Stimulated activated CD4-positive, alpha-beta T cell treated with anti-CD3 and anti-CD28 coated beads, TNF-alpha, amount 100 ng/mL, for 4 hours (primary cell): ENCODE measurements at places on chromosomes 2 and 18.

DNA sequence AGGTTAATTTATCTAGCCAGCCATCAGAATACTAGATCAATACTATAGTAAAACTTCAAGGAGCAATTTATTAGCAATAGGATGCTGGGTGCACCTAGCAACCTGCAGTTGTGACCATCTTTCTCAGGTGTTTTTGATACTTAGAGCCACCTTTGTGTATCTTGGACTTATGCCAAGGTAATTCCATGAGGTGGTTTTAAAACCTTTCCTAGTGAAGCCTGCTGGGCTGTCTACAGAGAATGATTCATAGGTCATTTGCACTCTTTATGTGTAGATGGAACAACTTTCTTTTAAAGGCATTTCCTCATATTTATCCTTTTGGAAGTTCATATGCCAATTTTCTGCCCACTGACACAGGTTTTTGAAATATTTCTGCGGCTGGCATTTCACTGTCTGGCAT is 1030.1 kb upstream of the POU3F3 start:
- DNase-seq, result no peak

DNA sequence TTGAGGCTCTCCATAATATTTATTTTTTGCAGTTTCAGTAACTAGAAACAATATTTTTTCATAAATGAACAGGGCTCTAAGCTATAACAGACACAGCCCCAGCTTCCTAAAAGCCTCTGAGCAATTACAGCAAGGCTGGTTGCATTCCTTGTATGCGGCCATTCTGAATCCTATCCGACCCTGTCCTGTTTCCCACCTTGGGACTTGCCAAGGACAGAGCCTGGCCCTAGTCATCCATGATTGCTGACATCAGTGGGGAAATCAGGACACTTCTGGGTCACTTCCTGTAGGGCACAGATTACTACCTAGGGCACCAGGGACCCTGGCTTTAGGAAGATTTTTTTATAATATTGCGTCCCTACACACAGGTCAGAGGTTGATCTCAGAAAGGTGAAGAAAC is 5.5 kb downstream of the TMEM177 start:
- no peak for DNase-seq

GRCh38 chr18:26656944-26657536 is 108.7 kb upstream of the KCTD1 start:
- DNase-seq, result no peak

GRCh38 chr2:23078784-23079434 is 306.1 kb upstream of the KLHL29 start:
- DNase-seq, result no peak

DNA sequence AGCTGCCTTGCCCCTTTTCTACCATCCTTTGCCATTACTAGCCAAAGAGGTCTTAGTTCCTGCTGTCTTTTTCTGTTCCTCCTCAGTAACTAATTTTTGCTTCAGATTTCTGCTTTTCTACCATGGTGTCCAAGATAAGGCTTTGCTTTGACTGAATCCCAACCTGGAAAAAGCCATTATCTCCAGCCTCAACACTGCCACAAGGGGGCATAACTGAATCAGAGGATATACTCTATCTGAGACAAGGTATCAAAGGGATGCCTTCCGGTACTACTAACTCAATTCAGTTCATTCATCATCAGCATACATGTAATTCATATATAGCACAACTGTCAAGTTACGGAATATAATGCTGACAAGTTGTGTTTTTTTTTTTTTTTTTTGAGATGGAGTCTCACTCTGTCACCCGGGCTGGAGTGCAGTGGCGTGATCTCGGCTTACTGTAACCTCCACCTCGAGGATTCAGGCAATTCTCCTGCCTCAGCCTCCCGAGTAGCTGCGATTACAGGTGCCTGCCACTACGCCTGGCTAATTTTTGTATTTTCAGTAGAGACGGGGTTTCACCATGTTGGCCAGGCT is 11.4 kb downstream of the OSGEPL1 start:
- no peak for DNase-seq

DNA sequence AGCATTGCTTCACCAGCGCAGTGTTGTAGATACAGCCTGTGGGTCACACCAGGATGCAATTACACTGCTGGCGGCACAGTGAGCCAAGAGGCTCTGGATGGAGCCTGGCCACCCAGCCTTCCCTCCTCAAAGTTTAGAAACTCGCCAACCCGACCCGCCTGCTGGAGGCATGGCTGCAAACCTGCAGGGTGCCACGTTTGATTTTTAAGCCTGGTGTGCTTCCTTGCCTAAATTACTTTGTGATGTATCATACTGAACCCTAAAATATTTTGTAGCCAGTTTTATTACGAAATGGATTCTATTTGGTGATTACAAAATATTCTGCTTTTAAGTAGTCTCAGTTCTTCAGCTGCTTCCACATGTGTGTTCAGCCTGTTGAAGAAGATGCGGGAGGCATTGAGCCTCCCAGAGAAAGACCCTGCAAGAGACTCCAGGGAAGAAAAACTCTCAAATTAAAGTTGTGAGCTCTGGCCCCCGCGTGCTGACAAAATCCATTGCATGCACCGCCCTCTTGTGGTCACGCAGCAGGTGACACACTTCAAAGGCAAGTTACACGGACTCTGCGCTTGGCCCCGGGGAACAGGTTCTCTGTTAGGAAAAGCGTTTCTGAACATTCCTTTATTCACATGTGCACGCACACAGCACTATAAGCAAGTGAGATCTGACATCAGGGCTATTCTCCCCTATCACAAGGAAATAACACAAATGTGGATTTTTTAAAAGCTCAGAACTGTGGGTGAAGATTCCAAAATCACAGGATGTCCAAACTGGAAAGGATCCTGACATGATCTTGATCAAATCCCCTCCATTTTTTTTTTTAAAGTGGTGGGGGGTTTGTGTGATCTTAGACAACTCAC is 63.0 kb upstream of the TWIST2 start:
- peak; percentile 16 for DNase-seq

- no peak for DNase-seq
Measured at GRCh38 chr2:23269747-23270146, 115.2 kb upstream of the KLHL29 start.
